Endodermal cell (in vitro differentiated cells): ENCODE measurements at places on chromosomes 7 and 10.

GRCh38 chr10:29748109-29748650, 113.4 kb upstream of the SVIL start:
- H3K27ac ChIP-seq, result no peak overlapping the region
- H3K4me3 ChIP-seq, result no peak overlapping the region
- no peaks in the 10 kb centered on the region for H3K36me3 ChIP-seq
- no peaks in the 10 kb centered on the region for H3K27me3 ChIP-seq
- H3K4me1 ChIP-seq, result peaks cover 5% of the 10 kb centered on the region
- no peak for DNase-seq

- peaks cover 10% of the 10 kb centered on the region for H3K4me1 ChIP-seq
- DNase-seq, result no peak
- H3K4me3 ChIP-seq, result no peak overlapping the region
- peaks cover 29% of the 10 kb centered on the region for H3K36me3 ChIP-seq
Observed at GRCh38 chr10:103111031-103111917, 81.8 kb downstream of the NT5C2 start.

DNA sequence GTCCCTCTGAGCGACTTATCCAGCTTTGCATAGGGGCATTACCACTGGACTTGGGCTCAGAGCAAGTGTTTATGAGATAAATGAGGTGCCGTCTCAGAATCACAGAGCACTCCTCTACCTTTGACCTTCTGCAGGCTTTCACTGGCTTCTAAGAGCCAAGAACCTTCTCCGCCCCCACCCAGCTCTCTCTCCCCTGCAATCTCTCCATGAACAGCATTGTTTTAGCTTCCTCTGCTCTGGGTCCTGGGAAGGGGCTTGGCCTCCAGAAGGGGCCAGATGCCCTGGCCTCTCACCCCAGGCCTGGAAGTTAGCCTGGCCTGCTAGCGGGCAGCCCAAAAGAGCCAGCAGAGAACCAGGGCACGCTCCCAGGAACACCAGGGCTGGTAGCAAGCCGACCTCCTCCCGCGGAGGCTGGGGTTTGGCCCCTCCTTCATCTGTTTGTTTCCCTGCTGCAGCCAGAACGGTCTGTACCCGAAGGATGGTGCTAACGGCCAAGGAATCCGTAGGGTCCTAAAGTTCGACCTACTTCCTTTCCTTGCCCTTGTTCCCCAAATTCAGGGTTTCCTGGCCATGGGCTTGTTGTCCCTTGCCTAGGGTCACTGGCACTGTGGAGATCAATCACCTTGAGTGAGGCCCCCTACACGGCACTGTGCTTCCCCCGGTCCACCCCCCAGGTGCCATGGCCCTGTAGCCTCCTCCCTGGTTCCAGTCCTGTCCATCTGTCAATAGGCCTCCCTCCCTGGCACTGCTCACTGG, 18.7 kb upstream of the DDIT4 start:
- peak overlapping the region; percentile 54 for H3K4me3 ChIP-seq
- H3K27me3 ChIP-seq, result no peaks in the 10 kb centered on the region
- H3K4me1 ChIP-seq, result peaks cover 5% of the 10 kb centered on the region
- DNase-seq, result peak; percentile 94
- H3K36me3 ChIP-seq, result no peaks in the 10 kb centered on the region
- peak overlapping the region; percentile 74 for H3K27ac ChIP-seq

- peaks cover 5% of the 10 kb centered on the region for H3K4me1 ChIP-seq
- H3K27me3 ChIP-seq, result peaks cover 26% of the 10 kb centered on the region
- H3K27ac ChIP-seq, result no peak within 1 kb of the TSS
- DNase-seq, result peak; percentile 91
Observed at GRCh38 chr10:18140149-18140956, at the start of gene CACNB2. Gene CACNB2 (plus strand): TSS chr10:18140424.

DNA sequence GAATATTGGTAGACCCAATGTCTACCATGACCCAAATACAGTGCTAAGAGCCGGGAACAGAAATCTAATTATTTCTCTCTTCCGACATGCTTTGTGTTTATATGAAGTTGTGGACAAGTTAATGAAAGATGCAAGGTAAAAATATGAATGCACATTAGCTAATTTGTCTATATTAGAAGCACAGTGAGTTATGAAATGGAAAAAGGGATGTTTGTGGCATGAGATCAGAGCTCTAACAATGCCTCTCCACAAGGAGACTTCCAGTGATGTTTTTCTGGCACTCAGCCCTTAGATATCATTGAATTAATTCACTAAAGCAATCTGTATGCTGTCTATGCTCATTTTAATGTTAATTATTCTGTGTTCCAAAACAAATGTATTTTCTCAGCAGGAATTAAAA, 897.2 kb downstream of the CNTNAP2 start:
- H3K4me1 ChIP-seq, result no peaks in the 10 kb centered on the region
- H3K27ac ChIP-seq, result no peak overlapping the region
- no peak overlapping the region for H3K4me3 ChIP-seq
- H3K36me3 ChIP-seq, result no peaks in the 10 kb centered on the region
- no peaks in the 10 kb centered on the region for H3K27me3 ChIP-seq
- no peak for DNase-seq

DNA sequence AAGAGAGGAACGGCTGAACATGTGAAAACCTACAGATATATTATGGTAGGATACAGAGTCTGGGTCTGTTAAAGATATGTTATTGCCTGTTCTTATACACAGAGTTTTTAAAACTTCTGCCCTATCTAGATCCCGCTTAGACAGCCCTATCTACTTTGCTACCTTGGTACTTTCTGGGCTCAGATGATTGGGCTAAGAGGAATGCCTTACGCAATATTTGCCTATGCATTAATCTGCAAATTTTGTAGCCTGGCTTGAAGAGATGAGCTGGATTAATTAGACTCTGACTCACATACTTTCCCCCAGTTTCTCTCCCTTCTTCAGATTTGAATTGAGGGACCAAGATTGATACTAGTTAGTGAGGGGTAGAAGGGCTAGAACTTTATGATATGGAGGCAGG, 33.6 kb upstream of the A1CF start:
- DNase-seq, result no peak
- H3K4me1 ChIP-seq, result no peaks in the 10 kb centered on the region
- no peaks in the 10 kb centered on the region for H3K36me3 ChIP-seq
- H3K27ac ChIP-seq, result no peak overlapping the region
- no peak overlapping the region for H3K4me3 ChIP-seq
- H3K27me3 ChIP-seq, result no peaks in the 10 kb centered on the region

DNA sequence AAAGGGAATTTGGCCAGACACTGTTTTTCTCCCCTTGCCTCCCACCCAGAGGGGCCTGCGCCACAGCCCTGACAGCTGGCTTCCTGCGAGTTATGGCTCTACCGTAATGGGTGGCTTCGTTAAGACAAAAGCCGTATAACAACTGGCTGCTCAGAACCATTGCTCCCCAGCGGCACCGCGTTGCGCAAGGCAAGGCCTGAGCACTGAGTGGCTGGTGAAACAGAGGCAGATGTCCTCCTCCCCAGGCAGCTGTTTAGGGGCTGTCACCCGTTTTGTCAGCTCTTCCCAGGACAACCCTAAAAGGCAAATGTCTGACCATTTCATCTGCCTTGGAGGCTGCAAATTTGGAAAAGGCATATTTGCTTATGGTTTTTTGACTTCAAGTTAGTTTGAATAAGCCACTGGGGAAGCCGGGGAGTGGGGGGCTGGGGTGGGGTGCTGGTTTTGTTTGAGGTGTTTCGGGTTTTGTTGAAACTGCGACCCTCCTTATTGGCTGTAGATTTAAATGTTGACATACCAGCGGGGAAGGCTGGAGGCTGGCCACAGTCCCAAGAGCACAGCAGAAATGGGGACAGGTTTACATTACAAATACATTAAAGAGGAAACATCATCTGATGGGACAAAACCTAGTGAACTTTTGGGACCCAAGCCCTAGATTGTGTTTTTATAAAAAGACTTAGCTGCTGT, 681 bp upstream of the SPOCK2 start:
- H3K27me3 ChIP-seq, result peaks cover 59% of the 10 kb centered on the region
- H3K4me1 ChIP-seq, result peaks cover 7% of the 10 kb centered on the region
- H3K4me3 ChIP-seq, result peak overlapping the region; percentile 73
- H3K27ac ChIP-seq, result no peak overlapping the region
- no peaks in the 10 kb centered on the region for H3K36me3 ChIP-seq

DNA sequence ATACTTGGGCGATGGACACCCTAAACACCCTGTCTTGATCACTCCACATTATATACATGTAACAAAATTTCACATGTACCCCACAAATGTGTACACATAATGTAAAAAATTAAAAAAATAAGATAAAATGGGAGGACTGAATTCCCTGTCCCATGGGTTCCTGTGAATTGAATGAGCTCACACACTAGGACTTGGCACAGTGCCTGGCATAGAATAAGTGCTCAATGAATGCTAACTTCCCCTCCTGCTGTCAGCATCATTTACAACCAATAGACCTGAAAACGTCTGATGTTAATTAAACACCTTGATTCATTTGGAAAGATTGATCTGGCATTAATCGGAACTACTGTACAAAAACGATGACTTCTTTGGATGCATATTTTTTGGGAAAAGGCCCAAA, 117.3 kb upstream of the ZNF438 start:
- no peaks in the 10 kb centered on the region for H3K4me1 ChIP-seq
- no peak for DNase-seq
- no peaks in the 10 kb centered on the region for H3K36me3 ChIP-seq
- H3K27me3 ChIP-seq, result no peaks in the 10 kb centered on the region

- H3K4me3 ChIP-seq, result no peak overlapping the region
- peaks cover 47% of the 10 kb centered on the region for H3K36me3 ChIP-seq
- H3K27me3 ChIP-seq, result no peaks in the 10 kb centered on the region
- no peaks in the 10 kb centered on the region for H3K4me1 ChIP-seq
Observed at GRCh38 chr10:99671386-99671785, 12.1 kb downstream of the ENTPD7 start.

- no peak overlapping the region for H3K27ac ChIP-seq
- peaks cover 5% of the 10 kb centered on the region for H3K4me1 ChIP-seq
- no peaks in the 10 kb centered on the region for H3K36me3 ChIP-seq
- DNase-seq, result no peak
- no peak overlapping the region for H3K4me3 ChIP-seq
- H3K27me3 ChIP-seq, result no peaks in the 10 kb centered on the region
Observed at GRCh38 chr10:128689667-128690066, 563.4 kb upstream of the MKI67 start.

DNA sequence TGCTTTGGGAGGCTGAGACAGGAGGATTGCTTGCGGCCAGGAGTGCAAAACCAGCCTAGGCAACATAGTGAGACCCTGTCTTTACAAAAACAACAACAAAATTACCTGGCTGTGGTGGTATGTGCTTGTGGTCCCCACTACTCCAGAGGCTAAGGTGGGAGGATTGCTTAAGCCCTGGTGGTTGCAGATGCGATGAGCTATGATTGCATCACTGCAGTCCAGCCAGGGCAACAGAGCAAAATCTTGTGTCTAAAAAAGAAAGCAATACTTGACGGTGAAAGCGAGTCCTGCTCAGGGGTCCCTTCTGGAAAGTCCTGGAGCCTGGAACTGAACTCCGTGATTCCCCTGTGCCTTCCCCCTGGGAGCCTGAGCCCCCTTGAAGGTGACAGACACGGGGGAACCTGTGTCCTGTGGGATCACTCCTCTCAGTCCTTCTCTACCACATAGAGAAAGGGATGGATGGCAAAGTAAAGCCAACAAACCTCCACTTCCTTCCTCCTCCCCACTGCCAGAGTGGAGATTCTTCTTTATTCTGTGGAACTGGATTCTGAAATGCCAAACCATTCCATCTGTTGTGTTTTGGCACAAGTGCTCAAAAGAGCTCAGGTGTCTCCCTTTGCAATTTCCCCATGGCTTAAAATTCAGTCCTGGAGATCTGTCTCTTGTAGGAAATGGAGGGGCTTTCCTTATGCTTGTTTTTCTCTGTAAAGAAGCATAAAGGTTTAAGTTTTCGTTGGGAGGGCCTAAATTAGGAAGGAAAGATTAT, 50.6 kb downstream of the KIAA1217 start:
- H3K36me3 ChIP-seq, result no peaks in the 10 kb centered on the region
- H3K27me3 ChIP-seq, result no peaks in the 10 kb centered on the region
- DNase-seq, result peak; percentile 10
- no peak overlapping the region for H3K27ac ChIP-seq
- peaks cover 7% of the 10 kb centered on the region for H3K4me1 ChIP-seq

DNA sequence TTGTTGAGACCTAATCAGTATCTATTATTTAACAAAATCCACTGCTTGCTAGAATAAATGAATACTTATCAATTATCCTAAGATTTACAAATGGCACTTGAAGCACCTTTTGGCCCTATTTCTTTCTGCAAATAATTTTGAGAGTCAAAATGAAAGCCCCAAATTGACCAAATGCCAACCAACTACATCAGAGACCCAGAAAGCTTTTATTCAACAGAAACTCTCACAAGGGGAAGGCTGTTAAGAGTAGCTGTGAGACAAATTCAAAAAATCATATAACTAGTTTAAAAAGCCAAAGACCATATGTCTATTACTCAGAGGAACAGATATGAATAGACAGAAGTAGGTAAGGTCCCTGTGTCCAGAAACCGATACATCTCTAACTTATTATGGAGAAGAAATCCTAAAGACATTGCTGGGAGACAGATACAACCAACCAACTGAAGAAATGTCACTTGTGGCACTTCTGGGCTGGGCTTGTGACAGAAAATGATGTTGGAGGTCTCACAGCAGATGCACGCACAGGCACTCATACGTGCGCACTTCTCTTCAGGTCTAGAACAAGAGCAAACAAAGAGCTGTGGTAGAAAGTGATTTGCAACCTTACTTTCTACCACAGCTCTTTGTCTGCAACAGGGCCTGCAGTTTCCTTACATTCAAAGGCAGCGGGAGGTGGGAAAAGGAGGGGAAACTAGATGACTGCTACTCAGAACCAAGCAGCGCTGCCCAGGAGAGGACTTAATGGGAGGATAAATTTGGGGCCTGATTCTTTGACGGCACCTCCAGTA, 58.6 kb upstream of the KCNIP2 start:
- peak overlapping the region; percentile 86 for H3K27ac ChIP-seq
- H3K27me3 ChIP-seq, result no peaks in the 10 kb centered on the region
- peaks cover 32% of the 10 kb centered on the region for H3K4me1 ChIP-seq

- H3K36me3 ChIP-seq, result no peaks in the 10 kb centered on the region
- H3K27ac ChIP-seq, result peak within 1 kb of the TSS; percentile 82
- peaks cover 6% of the 10 kb centered on the region for H3K4me1 ChIP-seq
- no peaks in the 10 kb centered on the region for H3K27me3 ChIP-seq
Observed at GRCh38 chr7:80134536-80135308, at the start of gene GNAI1. Gene GNAI1 (plus strand): TSS chr7:80134831. CDS start chr7:80135161, 330 bp downstream.

- no peak for DNase-seq
- peaks cover 7% of the 10 kb centered on the region for H3K4me1 ChIP-seq
- H3K27ac ChIP-seq, result no peak overlapping the region
- no peaks in the 10 kb centered on the region for H3K27me3 ChIP-seq
- no peaks in the 10 kb centered on the region for H3K36me3 ChIP-seq
Observed at GRCh38 chr10:50540069-50540825, 83.5 kb downstream of the SGMS1 start.

GRCh38 chr10:19077276-19077675, 28.7 kb downstream of the MALRD1 start:
- no peaks in the 10 kb centered on the region for H3K27me3 ChIP-seq
- H3K4me3 ChIP-seq, result no peak overlapping the region
- DNase-seq, result no peak
- H3K4me1 ChIP-seq, result no peaks in the 10 kb centered on the region
- no peak overlapping the region for H3K27ac ChIP-seq
